ENCODE measurements at places on chromosomes 12 and 14.

GRCh38 chr14:75281654-75282019 is 3.0 kb downstream of the FOS start:
- no peak for DNase-seq

DNA sequence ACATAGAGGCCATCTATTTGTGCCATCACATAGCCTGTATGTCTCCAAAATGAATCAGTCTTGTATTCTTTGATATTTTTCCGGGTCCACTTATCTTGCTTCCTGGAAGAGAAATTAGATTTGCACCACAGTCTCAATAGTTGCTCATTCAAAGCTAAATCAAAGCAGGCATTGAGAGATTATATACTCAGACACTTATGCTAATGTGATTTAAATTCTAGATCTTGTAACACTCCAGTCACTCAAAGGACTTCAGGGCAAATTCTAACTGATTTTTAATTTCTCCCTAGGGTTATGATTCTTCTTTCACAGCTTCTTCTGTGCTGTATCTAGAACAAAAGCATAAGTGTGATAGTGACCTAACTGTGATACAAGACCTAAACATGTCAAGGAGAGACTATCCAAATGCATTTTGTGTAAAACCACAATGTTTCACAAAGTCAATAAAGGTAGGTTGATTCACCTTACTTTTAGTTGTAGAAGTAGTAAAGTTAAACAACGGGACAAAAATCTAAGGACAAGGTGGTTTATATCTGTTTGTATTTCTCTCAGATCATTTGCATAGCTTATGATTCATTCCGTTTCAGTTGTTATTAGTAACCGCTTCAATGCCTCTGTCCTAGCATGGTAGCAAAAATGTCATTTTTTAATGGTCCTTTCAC is 26.8 kb downstream of the PLBD1 start:
- no peak for DNase-seq

- no peak for DNase-seq
Measured at GRCh38 chr12:47921907-47922306, 17.1 kb upstream of the VDR start.

GRCh38 chr14:34403646-34404045 is 58.4 kb downstream of the SPTSSA start:
- no peak for DNase-seq

DNA sequence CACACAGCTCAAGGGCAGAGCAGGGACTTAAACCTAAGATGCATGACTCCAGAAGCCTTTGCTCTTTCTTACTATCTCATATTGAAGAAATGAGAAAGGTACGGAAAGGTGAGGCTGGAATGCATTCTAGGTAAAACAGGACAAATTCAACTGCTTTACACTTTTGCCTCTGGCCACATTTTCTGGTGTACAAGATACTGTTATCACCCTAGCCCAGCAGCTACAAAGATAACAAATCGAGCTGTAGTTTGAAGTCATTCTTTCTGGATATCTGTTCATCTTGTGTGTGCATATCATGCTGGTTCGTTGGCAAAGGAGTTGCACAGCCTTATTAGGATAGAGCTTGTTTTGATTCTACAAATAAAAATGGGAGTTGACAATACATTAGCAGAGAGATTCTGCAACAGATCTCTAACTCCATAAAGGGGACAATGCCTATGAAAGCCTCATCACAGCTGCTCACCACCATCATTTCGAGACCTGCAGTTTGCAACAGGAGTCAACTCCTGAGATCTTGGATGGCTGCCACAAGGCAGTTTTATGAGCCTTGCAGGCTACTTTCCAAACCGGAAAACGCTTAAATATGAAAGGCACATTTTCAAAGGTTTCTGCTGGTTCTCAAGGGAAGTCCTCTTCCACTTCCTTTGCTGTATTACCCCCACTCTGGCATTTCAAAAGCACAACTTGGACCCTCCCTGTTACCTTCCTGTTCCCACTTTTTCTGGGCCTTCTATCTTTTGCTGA is 64.9 kb downstream of the STXBP6 start:
- DNase-seq: no peak

- no peak for DNase-seq
Measured at GRCh38 chr12:11482955-11483354, 87.6 kb upstream of the PRB2 start.

GRCh38 chr12:65532764-65533163 is 254.3 kb downstream of the MSRB3 start:
- no peak for DNase-seq

DNA sequence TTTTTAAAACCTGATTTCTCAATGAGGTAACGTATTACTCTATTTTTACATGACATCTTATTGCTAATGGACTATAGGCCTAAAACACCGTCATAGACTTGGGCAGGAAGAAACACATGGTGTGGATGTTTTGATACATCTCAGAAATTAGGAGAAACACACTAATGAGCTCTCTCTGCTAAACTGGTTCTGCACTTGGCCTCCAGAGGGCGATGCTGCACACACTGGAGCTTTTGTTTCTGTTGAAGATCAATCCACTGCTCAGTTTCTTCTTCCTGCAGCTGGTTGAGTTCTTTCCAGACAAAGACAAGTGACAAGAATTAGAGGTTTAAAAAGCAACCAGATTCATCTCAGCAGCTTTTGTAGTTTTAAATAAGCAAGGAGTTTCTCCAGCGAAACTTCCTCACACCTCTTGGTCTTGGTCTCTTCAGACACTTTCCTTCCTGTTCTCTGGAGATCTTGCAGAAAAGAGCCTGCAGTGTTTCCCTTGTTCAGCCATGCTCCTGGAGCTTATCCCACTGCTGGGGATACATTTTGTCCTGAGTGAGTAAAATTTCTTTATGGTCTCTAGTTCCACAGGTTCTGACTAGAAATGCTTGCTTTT is 178.5 kb upstream of the OR4E1 start:
- DNase-seq: no peak

DNA sequence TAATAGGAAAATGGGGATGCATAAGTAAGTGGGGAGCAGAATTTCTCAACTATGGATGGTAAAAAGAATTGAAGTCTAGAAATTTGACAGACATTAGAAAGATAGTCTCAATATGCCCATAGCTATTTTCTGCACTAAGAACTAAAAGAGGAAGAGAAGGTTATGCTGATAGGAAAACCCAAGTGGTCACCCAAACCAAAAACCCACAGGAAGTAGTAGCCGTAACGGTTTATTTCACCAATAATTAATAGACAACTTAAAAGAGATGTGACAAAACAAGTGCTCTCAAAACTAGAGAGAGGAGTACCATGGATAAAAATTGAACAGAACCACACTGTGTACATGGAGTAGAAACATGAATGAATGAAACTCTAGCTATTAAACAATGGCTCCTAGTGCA is 295.4 kb downstream of the FSCB start:
- DNase-seq: no peak

GRCh38 chr14:67071506-67071905 is 117.7 kb upstream of the GARIN2 start:
- no peak for DNase-seq

DNA sequence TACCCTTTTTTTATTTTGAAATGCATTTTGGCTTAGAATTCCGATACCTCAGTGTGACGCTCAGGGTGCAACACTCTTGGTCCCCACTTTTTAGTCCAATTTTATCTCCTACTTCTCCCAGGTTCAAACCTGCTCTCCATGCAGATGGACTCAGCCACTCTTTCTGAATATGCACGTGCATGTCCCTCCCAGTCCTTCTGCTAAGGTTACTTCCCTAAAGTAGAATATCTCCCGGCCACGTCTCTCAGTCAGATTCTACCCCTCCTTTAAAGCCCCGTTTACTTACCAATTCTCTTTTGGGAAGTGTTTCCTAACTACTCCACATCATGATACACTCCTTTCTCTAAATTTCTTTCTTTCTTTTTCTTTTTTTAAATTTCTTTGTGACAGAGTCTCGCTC is 15.5 kb upstream of the PARP11 start:
- no peak for DNase-seq

DNA sequence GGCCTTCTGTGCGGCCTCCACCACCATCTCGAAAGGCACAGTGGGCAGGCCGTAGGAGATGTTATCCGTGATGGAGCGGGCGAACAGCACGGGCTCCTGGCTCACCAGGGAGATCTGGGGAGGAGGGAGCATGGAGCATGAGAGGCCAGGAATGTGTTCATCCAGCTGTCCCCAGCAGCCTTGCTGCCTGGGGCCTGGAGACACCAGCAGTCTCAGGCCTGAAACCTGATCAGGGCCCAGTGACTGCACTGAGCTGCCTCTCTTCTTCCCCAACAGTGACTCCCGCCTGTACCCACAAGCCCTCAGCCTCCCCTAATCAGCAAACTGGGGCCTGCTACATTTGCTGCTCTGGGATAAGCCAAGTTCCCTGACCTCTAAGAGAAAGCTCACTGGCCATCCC is 30.9 kb downstream of the ABCB9 start:
- DNase-seq: no peak

DNA sequence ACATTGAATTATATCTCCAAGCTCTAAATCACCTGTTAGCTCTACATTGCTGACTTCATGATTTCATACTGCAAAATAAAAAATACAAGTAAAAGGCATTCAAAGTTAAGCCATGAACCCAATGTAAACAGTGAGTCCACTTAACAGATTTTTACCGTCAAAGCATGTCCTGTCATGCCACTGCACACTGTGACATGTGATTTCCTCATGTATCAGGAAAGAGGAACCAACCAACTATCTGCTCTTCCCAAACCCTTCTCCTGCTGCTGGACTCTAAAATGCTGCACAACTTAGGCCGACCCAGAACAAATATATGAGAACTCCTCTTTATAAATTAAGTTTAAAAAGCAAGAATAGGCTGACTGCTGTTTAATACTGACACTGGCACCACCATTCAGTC is 37.5 kb downstream of the TM7SF3 start:
- no peak for DNase-seq

DNA sequence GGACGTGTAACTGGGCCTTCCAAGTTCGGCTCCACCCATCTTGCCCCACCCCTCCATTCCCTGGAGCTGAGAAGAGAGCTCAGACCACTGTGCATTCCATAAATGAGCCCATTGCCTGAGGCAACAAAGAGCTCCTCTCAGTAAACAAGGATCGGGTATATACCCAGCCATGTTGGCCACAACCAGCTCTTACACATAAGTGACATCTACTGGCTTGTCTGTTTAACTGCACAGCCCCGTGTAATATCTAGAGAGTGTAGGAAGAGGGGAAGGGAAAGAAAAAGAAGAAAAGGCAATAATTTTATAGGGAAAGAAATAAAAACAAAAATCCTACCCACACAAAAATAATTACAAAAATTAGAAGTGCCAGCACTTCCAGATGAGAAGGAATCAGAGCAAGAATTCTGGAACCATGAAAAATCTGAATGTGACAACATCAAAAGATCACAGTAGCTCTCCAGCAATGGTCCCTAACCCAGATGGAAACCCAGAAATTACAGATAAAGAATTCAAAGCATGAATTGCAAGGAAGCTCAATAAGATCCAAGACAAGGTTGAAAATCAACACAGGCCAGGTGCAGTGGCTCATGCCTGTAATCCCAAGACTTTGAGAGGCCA is 308.1 kb downstream of the RPAP3 start:
- DNase-seq: no peak

GRCh38 chr12:30442461-30442860 is 253.2 kb downstream of the IPO8 start:
- DNase-seq: no peak

DNA sequence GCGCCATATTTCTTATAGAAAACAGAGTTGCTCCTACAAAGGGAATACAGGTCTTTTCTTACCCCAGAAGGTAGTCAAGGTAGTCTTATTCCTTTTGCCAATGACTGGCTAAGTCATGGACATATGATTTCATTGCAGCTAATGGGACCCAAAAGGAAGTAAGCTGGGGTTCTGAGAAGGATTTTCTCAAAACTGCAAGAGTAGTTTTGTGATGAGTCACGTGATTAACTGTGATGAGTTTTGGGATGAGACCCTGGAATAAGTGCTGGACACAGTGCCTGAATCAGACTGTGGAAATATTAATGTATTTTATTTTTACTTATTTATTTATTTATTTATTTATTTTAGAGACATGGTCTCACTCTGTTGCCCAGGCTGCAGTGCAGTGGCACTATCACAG is 13.4 kb upstream of the NIN start:
- no peak for DNase-seq

DNA sequence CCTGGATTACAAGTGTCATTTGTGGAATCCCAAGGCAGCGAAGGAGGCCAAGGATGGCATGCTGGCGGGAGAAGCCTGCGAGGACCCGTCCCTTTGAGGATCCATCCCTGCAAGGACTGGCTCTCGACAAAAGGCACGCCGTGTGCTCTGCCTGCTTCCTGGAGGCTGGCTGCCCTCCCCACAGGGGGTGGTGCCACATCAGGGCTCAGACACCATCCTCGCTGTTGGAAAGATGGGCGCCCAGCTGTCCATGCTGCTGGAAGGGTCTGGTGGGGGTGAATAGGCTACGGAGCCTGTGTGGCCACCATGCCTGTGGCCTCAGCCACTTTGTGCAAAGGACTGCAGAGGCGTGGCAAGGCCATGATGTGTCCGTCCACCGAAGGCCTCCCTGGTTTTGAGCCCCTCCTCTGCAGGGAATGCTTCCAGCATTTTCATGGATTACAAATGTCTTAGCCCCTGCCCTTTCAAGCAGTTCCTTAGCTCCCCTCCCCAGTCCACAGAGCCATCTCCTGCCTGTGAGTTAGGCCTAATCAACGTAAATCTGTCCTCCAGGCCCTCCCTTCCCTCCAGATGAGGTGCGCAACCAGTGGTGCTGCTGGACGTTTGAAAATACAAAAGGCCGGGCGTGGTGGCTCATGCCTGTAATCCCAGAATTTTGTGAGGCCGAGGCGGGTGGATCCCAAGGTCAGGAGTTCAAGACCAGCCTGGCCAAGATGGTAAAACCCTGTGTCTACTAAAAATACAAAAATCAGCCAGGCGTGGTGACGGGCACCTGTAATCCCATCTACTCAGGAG is 22.1 kb downstream of the ZBTB42 start:
- no peak for DNase-seq

- peak; percentile 56 for DNase-seq
Measured at GRCh38 chr12:3225154-3225795, 148.1 kb downstream of the TSPAN9 start.

DNA sequence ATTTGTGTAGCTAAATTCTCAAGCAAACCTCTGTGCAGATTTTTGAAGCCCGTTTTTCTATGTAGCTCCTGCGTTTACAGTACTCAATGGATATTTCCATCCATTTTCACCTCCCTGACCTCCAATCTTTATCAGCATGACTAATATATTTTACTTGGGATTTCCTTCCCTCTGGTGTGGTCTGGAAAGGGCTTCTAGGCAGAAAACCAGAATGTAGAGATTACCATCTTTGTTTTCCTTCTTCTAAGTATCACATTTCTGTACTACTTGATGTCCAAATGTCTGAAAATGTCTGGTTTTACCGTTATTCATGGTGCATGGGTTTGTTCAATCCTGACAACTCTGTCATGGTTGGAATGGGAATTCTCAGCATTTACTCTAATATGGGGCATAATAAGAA is 907.6 kb upstream of the FLRT2 start:
- DNase-seq: no peak
